ENCODE measurements at places on chromosomes 1 and 21. TPM values are rescaled to one million over a fixed set of nuclear protein-coding genes. Genes with fewer than 3 reads are reported as not detected.

DNA sequence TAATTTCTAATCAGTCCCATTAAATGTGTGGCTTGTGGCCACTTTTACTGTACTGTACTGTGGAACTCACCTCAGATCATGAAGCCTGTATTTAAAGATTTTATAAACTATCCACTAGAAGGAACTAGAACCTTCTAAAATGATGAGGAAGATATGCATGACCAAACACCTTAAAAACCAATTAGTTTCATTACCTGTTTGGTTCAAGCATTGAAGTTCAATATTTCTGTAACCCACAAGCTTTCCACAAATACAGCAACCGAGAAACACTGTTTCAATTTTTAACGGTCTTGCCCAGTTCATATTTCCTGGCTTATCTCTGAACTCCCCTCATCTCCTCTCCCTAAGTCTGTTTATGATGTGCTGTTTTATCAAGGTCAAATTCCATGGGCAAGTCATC is 264.3 kb upstream of the PLD5 start:
- H3K27ac ChIP-seq, result no peak overlapping the region
- H3K4me1 ChIP-seq, result no peaks in the 10 kb centered on the region
- no peak for DNase-seq
- H3K27me3 ChIP-seq, result no peaks in the 10 kb centered on the region
- no peak overlapping the region for H3K4me3 ChIP-seq

- no peak overlapping the region for H3K4me3 ChIP-seq
- H3K27ac ChIP-seq, result no peak overlapping the region
- peaks cover 23% of the 10 kb centered on the region for H3K4me1 ChIP-seq
Measured at GRCh38 chr1:41504114-41505035, 19.9 kb upstream of the EDN2 start.

Gene SERTAD4
- total RNA-seq, result 3.5 TPM

DNA sequence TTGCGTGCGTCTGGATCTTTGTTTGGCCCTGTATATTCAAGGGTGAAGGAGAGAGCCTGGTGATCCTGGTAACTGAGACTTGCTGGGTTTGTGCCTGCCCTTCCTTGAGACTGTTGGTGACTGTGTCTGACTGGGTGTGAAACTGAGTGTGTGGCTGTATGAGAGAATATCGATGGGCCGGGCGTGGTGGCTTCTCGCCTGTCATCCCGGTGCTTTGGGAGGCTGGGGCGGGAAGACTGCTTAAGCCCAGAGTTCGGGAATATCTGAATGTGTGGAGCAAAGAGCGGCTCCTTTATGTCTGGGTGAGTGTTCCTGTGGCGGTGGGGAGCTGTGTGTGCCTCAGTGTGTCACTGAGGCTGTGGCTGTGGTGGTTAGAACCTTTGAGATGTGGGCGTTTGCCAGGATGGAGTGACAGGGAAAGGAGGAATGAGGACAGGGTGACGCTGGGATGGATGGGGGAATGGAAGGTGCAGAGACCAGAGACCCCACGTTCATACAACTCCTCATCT is 2.7 kb upstream of the MARCKSL1 start:
- peaks cover 34% of the 10 kb centered on the region for H3K4me1 ChIP-seq
- no peak for DNase-seq
- no peak overlapping the region for H3K27ac ChIP-seq
- H3K27me3 ChIP-seq, result no peaks in the 10 kb centered on the region

DNA sequence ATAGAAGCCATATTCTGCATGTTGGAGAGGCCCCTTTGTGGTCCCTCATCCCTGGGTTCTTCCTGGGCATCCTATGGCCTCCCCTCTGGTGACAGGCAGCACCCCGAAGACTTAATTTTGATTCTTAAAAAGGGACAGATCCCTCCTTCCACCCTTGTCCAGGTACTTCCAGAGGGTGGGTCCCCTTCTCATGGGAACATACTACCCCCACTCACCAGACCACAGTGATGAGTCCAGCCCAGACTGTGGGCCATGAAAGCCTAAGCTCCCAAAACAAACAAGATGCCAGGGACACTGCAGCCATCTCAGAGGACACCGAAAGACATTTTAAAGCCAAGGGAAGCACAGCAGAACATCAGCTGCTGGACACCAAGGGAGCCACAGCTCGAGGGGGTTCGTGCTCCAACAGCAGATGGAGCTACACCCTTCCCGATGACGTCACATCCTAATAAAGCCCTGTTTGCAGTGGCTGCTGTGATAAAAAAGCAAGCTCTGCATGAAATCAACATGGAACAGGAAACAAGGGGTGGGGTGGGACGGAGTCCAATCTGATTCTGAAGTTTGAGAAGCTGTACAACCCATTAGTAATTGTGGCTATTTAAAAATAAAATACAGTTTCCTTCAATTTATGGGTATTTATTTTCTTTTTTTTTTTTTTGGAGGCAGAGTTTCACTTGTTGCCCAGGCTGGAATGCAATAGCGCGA is 32.4 kb downstream of the GNB1 start:
- peak overlapping the region; percentile 57 for H3K27ac ChIP-seq
- H3K4me3 ChIP-seq, result no peak overlapping the region
- peaks cover 64% of the 10 kb centered on the region for H3K4me1 ChIP-seq

DNA sequence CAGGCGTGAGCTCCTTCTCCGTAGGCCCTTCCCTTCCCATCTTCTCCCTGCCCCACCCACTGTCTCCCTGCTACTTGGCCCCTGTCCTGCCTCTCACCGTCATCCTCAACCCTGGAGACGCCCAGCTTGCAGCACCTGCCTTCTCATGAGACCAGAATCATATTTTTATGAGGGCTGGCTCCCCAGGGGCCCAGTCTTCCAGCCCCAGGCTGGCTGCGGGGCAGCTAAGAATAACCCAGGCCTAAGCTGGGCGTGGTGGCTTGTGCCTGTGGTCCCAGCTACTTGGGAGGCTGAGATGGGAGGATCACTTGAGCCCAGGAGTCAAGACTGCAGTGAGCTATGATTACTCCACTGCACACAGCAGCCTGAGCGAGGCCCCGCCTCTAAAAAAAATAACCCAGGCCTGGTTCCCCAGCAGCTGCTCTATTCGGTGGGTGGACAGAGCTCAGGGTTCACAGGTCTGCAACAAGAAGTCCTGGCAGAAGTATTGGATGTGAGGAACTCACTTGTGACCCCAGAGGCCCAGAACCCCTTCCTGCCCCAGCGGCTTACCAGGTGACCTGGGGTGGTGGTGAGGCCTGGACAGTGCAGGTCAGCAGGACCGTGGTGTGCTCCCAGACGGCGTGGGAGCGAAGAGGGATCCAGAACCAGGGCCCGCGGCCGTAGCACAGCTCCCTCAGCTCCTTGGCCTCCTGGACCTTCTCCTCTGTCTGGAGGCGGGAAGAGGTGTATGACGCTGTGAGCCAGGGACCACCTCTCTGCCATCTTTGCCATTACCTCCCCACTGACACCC is 6.4 kb downstream of the MYOM3 start:
- no peaks in the 10 kb centered on the region for H3K4me1 ChIP-seq
- no peaks in the 10 kb centered on the region for H3K36me3 ChIP-seq
- H3K27me3 ChIP-seq, result no peaks in the 10 kb centered on the region
- no peak overlapping the region for H3K4me3 ChIP-seq
- DNase-seq, result no peak

- no peak for DNase-seq
- no peak overlapping the region for H3K27ac ChIP-seq
- H3K36me3 ChIP-seq, result no peaks in the 10 kb centered on the region
- H3K4me3 ChIP-seq, result no peak overlapping the region
Measured at GRCh38 chr1:181364801-181365200, 118.5 kb upstream of the CACNA1E start.

- peaks cover 16% of the 10 kb centered on the region for H3K36me3 ChIP-seq
- no peak for DNase-seq
- no peak overlapping the region for H3K27ac ChIP-seq
- no peaks in the 10 kb centered on the region for H3K27me3 ChIP-seq
Measured at GRCh38 chr1:228146417-228147150, 3.1 kb upstream of the GJC2 start.

- no peaks in the 10 kb centered on the region for H3K36me3 ChIP-seq
- peak; percentile 2 for DNase-seq
- H3K4me3 ChIP-seq, result no peak overlapping the region
- no peaks in the 10 kb centered on the region for H3K4me1 ChIP-seq
- no peak overlapping the region for H3K27ac ChIP-seq
Measured at GRCh38 chr1:112546076-112546475, 37.3 kb downstream of the WNT2B start.

- no peaks in the 10 kb centered on the region for H3K36me3 ChIP-seq
- DNase-seq, result no peak
- H3K27ac ChIP-seq, result no peak overlapping the region
Measured at GRCh38 chr1:185349556-185349955, 32.5 kb upstream of the IVNS1ABP start.

DNA sequence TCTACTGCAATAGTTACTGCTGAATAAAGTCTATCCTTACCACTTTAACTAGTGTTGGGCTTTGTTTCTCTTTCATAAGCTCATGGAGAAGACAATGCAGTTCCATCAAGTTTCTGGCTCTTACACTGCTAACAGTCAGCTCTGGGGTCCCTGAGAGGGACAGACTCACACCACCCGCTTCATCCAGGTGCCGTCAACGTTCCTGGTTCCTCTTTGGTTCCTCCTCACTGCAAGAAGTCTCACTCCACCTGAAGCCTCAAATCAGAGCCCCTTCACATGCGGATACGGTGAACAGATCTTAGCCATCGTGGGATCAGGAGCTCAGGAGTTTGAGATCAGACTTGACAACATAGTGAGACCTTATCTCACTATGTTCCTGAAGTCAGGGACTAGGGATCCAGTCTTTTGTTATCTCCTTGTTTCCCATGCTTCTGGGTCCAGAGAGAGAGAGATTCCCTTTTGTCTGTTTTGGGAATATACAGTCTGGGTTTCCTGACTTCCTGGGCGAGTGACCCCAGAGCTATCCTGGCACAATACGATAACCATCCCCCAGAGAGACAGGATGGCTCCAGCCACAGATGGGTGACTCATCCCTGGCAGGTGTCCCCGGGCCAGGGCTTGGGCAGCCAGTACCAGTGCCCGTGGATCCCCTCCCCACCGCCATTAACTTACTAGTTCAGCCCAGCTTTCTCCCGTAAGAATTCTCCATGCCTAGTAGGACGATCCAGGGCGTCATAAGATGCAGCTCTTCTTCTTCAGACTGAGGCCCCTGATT is 14.3 kb upstream of the PCP4 start:
- H3K27ac ChIP-seq, result peak overlapping the region; percentile 75
- no peak for DNase-seq
- H3K27me3 ChIP-seq, result no peaks in the 10 kb centered on the region
- no peaks in the 10 kb centered on the region for H3K36me3 ChIP-seq

GRCh38 chr21:34801519-34802132 is 132.8 kb downstream of the CLIC6 start:
- H3K36me3 ChIP-seq, result no peaks in the 10 kb centered on the region
- no peaks in the 10 kb centered on the region for H3K4me1 ChIP-seq
- no peaks in the 10 kb centered on the region for H3K27me3 ChIP-seq
- no peak overlapping the region for H3K4me3 ChIP-seq
- H3K27ac ChIP-seq, result no peak overlapping the region

DNA sequence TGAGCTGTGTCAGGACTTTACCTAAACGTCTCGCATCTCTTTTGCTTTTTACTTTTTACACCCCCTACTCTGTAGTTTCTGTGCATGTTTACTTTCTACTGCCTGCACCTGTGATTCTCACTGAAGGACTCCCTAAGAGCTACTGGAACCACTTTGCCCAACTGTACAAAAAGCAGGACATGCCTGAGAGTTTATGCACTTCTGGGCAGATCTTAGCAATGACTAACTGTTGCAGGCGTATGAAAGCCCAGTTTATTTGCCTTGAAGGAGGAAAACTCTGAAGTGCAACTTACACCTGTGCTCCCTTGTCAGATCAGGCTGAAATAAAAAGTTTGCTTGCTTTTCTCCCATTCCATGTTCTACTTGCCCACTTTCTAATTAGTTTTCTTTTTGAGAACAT is 467.0 kb upstream of the USP24 start:
- no peak overlapping the region for H3K4me3 ChIP-seq
- no peaks in the 10 kb centered on the region for H3K27me3 ChIP-seq
- peak; percentile 24 for DNase-seq
- H3K36me3 ChIP-seq, result no peaks in the 10 kb centered on the region
- H3K4me1 ChIP-seq, result peaks cover 22% of the 10 kb centered on the region

DNA sequence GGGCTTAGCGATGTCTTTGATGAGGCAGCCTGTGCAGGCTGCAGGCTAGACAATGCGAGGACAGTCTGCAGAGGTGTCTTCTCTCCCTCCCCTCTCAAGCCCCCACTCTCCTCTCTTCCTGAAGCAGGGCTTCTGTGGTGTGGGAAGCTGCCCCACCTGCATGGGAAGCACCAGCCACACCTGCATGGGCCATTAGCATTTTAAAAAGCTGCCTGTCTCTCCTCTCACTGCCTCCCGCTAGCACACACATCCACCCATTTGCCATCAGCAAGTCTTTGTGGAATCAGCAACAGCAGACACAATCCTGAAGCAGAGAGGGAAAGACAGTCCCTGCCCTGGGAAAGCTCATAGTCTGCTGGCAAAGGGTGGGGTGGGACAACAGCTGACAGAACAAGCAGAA is 53.1 kb downstream of the NAV1 start:
- no peaks in the 10 kb centered on the region for H3K4me1 ChIP-seq
- no peak for DNase-seq
- no peaks in the 10 kb centered on the region for H3K27me3 ChIP-seq
- no peak overlapping the region for H3K27ac ChIP-seq

- no peaks in the 10 kb centered on the region for H3K27me3 ChIP-seq
- no peak overlapping the region for H3K4me3 ChIP-seq
- no peaks in the 10 kb centered on the region for H3K4me1 ChIP-seq
- no peak overlapping the region for H3K27ac ChIP-seq
- no peak for DNase-seq
Measured at GRCh38 chr1:199743227-199743626, 284.3 kb upstream of the NR5A2 start.

Gene CYYR1
- total RNA-seq, result 17.5 TPM

DNA sequence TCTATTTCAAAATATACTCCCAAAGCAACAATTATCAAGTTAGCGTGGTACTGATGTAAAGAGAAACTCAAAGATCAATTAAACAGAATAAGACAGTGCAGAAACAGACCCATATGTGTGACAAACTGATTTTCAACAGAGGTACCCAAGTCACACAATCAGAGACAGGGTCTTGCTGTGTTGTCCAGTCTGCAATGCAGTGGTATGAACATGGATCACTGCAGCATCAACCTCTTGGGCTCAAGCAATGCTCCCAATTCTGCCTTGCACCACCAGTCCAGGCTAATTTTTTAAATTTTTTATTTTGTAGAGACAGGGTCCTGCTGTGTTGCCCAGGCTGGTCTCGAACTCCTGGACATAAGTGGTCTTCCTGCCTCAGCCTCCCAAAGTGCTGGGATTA is 255.6 kb downstream of the AKT3 start:
- no peaks in the 10 kb centered on the region for H3K36me3 ChIP-seq
- no peaks in the 10 kb centered on the region for H3K4me1 ChIP-seq
- H3K4me3 ChIP-seq, result no peak overlapping the region
- no peak overlapping the region for H3K27ac ChIP-seq
- H3K27me3 ChIP-seq, result no peaks in the 10 kb centered on the region
- no peak for DNase-seq

Gene DNASE2B
- total RNA-seq, result 0.88 TPM

GRCh38 chr1:158146165-158146564 is 34.5 kb upstream of the CD1D start:
- H3K36me3 ChIP-seq, result no peaks in the 10 kb centered on the region
- no peaks in the 10 kb centered on the region for H3K4me1 ChIP-seq
- H3K27ac ChIP-seq, result no peak overlapping the region
- no peaks in the 10 kb centered on the region for H3K27me3 ChIP-seq
- H3K4me3 ChIP-seq, result no peak overlapping the region

Data from thyroid gland (tissue), 4 donors.